ENCODE measurements at places on chromosomes 11 and 22. TPM values are rescaled to one million over a fixed set of nuclear protein-coding genes. Genes with fewer than 3 reads are reported as not detected.

The F2 gene
- not detected for total RNA-seq

The MAJIN gene
- not detected for total RNA-seq

The NPTXR gene
- total RNA-seq = 0.75 TPM

The OTUB1 gene
- 86.4 TPM for total RNA-seq

The CHKB gene
- total RNA-seq = 83.8 TPM

The SYT8 gene
- not detected for total RNA-seq

The OR8D1 gene
- total RNA-seq = not detected

The TPP1 gene
- 54.7 TPM for total RNA-seq

The POU2AF1 gene
- total RNA-seq = 3.2 TPM

The RASL10A gene
- total RNA-seq = 0.78 TPM

The APOBEC3B gene
- total RNA-seq = 6.4 TPM

The TMEM132A gene
- total RNA-seq = 1.4 TPM

The CABP2 gene
- not detected for total RNA-seq

The SOX6 gene
- total RNA-seq = not detected

The IRF7 gene
- 104 TPM for total RNA-seq

The TMPRSS6 gene
- 8.7 TPM for total RNA-seq

The NCR3LG1 gene
- 0.54 TPM for total RNA-seq

The PRODH gene
- not detected for total RNA-seq

The MMP13 gene
- not detected for total RNA-seq

The CLDN5 gene
- total RNA-seq = not detected

The SEPTIN5 gene
- total RNA-seq = 1.2 TPM

The LMO1 gene
- not detected for total RNA-seq

The LRRC32 gene
- total RNA-seq = 0.43 TPM

The LRRC74B gene
- total RNA-seq = not detected

The CBLIF gene
- not detected for total RNA-seq

The DBX1 gene
- not detected for total RNA-seq

The NFRKB gene
- 42.1 TPM for total RNA-seq

The KDM4D gene
- 1.3 TPM for total RNA-seq

The PLEKHB1 gene
- 16.4 TPM for total RNA-seq

The PHF21B gene
- total RNA-seq = not detected

The PYGM gene
- total RNA-seq = 2.3 TPM
